ENCODE measurements at places on chromosomes 6 and 20.

GRCh38 chr6:39054577-39055142 lies 6.1 kb downstream of the GLP1R start:
- no peak for DNase-seq

GRCh38 chr6:21219241-21219640 lies 374.3 kb upstream of the SOX4 start:
- DNase-seq: no peak

DNA sequence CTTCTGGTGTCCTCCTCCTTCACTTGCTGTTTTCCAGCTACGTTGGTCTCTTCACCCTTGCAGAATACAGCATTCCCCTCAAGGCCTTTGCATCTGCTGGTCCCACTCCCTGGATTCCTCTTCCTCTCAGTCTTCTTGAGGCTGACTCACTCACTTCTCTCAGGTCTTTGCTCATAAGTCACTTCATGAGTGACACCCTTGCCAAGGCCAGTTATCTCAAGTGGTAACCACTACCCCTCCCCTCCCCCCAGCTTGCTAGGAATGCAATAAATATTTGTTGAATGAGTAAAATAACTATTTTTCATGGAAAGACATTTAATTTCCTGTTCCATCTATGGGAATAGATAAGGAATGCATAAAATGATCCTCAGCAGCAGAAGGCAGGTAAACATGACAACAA lies 131.7 kb downstream of the PLCB4 start:
- DNase-seq: peak; percentile 47

- DNase-seq: no peak
Measured at GRCh38 chr20:7656687-7657467, 283.4 kb downstream of the HAO1 start.

GRCh38 chr6:90160013-90160412 lies 136.6 kb downstream of the BACH2 start:
- DNase-seq: peak; percentile 79

- DNase-seq: no peak
Measured at GRCh38 chr6:142482249-142482648, 180.4 kb downstream of the ADGRG6 start.

All from DMS53 (cell line).